ENCODE measurements at places on chromosomes 2 and 18. TPM values are rescaled to one million over a fixed set of nuclear protein-coding genes. Genes with fewer than 3 reads are reported as not detected.

DNA sequence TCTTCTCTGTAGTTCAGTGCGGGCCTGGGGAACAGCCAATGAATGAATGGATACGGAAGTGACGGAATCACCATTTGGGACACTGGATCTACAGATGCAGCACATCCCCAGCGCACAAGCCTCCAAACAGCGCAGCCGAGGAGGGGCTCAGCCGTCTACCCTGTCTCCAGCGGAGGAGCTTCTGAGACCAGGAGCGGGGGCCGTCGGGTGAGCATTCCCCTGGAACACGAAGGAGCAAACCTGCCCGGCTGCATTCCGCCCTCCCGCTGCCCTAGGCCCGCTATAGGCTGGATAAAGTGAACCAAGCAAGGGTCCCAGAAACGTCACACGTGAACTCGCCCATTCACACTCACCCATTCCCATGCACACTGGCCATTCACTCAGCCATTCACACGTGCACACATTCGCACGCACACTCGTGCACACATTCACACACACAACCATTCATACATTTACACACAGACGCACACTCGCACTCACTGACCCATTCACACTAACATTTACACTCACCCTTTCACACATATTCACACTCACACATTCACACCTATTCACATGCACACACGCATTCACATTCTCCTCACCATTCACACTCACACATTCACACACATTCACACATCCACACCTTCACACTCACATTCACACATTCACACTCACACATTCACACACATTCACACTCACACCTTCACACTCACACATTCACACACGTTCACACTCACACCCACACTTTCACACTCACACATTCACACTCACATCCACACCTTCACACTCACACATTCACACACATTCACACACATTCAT, 63.4 kb downstream of the BIN1 start:
- DNase-seq: no peak

DNA sequence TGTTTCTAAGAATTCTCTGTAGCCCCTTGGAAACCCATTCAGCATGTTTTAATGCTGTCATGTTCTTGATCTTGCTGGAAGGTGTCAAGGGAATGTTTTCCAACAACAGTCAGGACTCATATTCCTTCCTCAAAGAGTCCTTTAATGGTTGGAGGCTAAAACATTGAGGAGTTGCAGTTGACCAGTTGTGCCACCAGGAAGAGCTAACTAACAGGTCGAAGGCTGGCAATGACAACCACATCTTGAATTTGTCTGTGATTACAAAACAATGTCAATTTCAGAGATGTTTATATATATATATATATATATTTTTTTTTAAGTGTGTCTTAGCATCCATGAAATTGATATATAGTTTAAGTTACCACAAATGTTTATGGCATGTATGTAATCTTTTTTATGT, 151.5 kb downstream of the INO80D start:
- DNase-seq: peak; percentile 12

- DNase-seq: no peak
Observed at GRCh38 chr18:22697561-22697960, 235.6 kb upstream of the RBBP8 start.

DNA sequence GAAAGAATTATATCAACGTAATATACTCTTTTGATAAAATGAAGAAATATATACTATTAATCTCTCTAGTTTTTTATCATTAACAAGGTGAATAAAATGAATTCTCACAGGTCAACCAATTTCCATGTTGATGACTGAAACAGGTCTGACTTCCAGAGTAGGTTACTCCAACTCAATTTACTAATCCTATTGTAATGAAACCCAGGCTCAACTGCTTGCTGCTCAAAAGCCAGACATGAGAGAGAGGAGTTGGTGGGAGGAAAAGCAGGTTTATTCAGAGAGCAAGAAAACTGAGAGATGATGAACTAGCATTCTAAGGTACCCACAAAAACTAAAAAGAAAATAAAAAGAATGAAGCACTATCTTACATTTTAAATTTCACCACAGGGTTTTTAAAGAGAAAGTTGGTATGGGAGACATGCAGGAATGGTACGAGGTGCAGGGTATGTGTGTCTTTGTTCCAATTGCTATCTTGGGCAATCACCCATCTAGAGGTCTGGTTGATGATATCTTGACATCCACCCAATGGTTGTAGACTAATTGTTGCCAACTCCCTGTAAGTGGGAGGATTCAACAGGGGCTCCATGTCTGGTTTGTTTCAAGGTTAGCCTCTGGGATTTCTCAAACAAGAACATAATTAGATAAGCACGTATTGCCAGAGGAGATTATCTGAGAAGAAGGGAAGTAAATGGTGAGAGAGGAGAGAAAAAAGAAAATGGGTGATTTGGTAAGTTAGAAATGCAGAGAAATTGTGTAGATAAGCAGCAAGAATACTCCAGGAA, 471.4 kb upstream of the REG3G start:
- no peak for DNase-seq

DNA sequence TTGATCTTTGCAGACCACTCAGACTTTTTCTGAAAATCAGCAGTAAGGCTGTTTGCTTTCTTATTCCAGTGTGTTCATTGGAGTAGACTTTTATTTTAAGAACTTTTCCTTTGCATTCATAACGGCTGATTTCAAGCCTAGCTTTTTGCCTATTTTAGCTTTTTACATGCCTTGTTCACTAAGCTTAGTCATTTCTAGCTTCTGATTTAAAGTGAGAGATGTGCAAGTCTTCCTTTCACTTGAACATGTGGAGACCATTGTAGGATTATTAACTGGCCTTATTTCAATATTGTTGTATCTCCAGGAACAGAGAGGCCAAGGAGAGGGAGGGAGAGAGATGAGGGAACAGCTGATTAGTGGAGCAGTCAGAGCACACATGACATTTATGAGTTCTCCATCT, 32.1 kb downstream of the RNMT start:
- DNase-seq: no peak

- DNase-seq: no peak
Observed at GRCh38 chr2:150122871-150123613, 364.4 kb downstream of the RND3 start.

- peak; percentile 76 for DNase-seq
Observed at GRCh38 chr18:10020171-10020570, 106.4 kb downstream of the VAPA start.

GRCh38 chr2:221569871-221570270, 2.2 kb downstream of the EPHA4 start:
- no peak for DNase-seq

DNA sequence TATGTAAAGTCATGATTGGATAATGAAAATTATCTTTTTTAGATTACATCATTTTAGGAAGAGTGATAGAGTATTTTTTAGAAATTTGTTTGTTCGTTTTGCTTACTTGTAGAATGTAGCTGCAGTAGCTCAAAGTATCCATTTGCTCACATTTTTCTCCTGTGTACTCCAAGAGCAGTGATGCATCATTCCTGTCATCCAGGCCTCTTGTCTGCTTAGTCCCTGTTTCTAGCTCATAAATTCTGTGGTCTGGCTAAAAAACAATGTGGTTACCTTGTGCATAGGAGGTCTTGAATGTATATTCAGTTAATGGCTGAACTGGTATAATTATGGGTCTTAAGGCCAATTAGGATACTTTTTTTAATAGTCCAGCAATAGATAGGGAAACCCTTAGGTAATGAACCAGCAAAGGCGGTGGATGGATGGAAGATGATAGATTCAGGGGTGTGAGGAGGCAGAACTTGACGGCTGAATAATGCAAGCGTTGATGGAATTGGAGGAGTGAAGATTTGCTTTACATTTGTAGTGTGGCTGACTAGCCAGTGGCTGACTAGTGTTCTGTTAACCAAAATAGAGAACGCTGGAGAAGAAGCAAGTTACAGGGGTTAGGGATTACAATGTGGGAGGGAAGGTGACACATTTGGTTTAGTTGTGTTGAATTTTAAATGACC, 145.0 kb downstream of the ZNF407 start:
- DNase-seq: no peak

DNA sequence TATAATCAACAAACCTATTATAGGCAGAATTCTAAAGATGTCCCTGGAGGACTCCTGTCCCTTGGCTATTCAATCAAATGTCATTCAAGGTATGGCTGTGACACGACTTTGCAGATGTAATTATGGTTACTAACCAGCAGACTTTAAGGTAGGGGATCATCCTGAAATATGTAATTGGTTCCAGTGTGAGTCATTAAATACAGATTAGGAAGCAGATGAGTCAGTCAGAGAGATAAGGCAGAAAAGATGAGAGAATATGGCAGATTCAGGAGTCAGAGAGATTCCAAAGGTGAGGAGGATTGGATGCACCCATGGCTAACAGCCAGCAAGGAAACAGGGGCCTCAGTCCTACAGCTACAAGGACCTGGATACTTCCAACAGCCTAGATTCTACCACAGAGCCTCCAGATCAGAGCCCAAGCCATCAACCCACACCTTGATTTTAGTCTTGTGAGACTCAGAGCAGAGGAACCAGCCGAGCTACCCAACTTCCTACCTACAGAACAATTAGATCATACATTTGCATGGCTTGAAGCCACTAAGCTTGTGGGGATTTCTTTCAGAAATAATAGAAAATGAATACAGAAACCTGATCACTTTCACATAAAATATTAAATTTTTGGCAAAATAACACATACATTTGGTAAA, 11.2 kb upstream of the PROM2 start:
- peak; percentile 76 for DNase-seq

GRCh38 chr2:9488583-9489547, 14.5 kb downstream of the IAH1 start:
- DNase-seq: no peak

- DNase-seq: no peak
Observed at GRCh38 chr2:206859330-206859739, 80.0 kb upstream of the CPO start.

Gene PLEK
- total RNA-seq: under 0.01 TPM

Gene SLC40A1
- 1.0 TPM for total RNA-seq

Gene GALNT13
- 1.3 TPM for total RNA-seq

Measured in bronchial epithelial cell (primary cell).